Substantia nigra (tissue), 51 donors: ENCODE measurements at places on chromosomes 5 and 9.

DNA sequence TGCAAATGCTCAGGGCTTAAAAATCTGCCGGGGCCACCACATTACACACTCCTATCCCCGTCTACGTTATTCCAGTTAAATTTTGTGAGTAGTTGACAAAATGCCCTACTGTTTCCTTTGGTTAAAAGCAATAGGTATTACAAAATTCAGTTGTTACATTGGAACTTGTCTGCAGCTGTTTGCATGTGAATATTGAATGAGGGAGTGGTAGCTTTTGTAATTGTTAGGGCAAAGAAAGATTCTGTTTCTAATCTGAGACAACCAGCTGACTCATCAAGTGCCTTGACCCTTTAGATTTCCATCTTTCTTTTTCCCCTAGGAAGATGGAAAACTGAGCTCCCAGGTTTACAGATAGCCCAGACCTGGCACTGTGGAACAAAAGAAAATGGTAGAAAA, 30.2 kb downstream of the MAML1 start:
- no peak for DNase-seq

GRCh38 chr9:36011379-36011778, 25.3 kb upstream of the RECK start:
- no peak for DNase-seq

- no peak for DNase-seq
Measured at GRCh38 chr9:68690088-68690487, 15.0 kb upstream of the PIP5K1B start.

DNA sequence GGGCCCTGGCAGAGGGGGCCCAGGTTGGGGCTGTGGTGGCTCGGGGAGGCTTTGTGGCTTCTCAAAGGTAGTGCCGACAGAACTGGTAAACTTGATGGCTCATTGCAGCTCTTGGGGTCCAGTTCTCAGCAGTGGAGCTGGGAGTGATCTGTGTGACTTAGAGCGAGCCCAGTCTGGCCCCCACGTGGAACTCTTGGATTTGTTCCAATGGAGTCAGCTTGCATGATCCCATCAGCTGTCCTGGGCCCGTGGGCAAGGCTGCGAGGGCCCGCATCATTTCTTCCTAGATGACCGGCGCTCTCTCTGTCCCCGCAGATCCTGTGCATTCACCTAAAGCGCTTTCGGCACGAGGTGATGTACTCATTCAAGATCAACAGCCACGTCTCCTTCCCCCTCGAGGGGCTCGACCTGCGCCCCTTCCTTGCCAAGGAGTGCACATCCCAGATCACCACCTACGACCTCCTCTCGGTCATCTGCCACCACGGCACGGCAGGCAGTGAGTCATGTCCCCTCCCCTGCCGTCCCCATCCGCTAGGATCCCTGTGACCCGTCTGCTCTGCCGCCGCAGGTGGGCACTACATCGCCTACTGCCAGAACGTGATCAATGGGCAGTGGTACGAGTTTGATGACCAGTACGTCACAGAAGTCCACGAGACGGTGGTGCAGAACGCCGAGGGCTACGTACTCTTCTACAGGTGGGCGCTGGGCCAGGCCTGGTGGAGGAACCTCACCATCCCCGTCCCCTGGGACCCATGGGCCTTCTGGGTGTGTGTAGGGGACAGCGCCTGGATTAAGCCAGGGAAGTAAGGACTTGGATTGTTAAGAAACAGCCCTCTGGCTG, 39.2 kb downstream of the USP20 start:
- DNase-seq = no peak

DNA sequence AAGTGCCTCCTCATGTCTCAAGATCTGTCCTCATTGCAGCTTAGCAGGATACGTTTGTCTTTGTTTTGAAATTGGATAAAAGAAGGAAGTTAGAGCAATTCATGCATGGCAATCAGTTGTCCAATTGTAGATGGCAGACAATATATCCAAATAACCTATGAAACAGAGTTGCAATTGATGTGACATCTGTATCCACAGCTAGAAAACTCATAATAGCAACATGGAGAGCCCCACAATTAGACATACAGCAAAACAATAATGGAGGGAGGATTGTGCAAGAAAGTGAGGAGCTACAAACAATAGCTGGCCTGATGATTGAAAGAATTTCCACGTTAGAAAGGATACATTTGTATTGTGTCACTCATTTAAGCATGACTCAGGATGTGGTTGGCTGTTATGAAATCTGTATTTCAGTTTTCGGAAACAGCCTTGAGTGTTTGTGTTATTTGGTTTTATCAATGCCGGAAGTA, 132.0 kb downstream of the FAM174A start:
- no peak for DNase-seq

- DNase-seq = no peak
Measured at GRCh38 chr5:109351988-109352864, 57.5 kb downstream of the PJA2 start.

GRCh38 chr5:45694255-45694814, 1.8 kb downstream of the HCN1 start:
- no peak for DNase-seq

GRCh38 chr9:105050296-105050695, 122.3 kb upstream of the ABCA1 start:
- no peak for DNase-seq

DNA sequence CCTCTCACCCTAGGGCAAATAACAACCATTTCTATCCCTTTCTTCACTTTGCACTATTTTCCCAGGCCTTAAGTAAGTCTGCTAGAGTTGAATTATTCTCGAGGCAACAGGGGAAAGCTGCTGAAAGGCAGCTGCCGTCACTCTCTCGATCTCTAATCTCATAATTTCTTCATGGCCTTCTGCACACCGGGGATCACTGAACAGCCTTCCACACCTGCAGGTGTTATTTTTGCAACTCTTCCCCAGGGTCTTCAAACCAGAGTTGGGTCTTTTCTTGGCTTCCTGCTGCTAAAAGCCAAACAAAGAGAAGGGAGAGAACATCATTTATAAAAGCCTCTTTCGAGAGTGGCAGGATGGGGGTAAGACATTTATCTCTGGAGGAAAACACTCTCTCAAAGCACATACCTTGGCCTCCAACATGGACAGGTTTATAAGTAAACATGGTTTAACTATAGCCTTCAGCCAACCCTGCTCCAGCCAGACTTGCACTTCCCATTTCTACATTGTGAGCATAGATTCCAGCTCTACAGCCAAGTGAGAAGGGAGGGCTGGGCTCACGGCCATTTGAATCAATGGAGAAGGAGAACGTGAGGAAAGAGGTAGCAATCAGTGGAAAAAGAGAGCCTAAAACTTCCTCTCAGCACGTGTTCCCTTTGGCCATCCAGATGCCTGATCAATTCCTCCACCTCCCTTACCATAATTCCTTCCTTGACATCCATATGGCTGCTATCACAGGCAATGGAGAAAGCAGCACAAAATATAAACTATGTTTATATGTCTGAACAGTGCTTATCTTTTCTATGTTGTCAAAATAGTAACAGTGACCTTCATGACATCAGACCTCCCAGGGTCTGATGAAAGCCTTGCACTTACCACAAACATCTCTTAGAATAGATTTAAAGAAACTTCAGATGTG, 464.9 kb downstream of the TLE1 start:
- no peak for DNase-seq
